Activated T-helper 9 cell treated with anti-CD3 and anti-CD28 coated beads, Interleukin-2, amount 50 U/mL, for 16 hours (primary cell): ENCODE measurements at places on chromosomes 3 and 15.

- DNase-seq: no peak
Observed at GRCh38 chr3:8603115-8603710, 41.4 kb downstream of the SSUH2 start.

DNA sequence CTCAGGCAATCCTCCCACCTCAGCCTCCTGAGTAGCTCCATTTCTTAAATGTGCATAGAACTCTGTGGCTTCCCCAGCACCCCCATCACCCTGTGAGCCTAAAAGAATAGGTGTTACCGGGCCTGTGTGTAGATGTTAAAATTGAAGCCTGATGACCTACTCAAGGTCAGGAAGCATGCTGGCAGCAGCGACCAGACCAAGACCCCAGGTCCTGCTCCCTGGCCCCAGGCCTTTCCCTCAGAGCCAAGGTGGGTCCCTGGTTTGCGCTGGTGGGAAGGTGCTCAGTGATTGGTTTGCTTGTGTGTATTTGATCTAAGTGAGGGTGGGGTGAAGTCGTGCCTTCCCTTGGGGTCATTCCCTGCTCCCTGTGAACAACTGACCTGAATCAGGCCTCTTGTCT lies 18.4 kb upstream of the CRABP1 start:
- DNase-seq: no peak

GRCh38 chr3:46393554-46394434 lies 13.1 kb downstream of the CCR5AS start:
- no peak for DNase-seq

DNA sequence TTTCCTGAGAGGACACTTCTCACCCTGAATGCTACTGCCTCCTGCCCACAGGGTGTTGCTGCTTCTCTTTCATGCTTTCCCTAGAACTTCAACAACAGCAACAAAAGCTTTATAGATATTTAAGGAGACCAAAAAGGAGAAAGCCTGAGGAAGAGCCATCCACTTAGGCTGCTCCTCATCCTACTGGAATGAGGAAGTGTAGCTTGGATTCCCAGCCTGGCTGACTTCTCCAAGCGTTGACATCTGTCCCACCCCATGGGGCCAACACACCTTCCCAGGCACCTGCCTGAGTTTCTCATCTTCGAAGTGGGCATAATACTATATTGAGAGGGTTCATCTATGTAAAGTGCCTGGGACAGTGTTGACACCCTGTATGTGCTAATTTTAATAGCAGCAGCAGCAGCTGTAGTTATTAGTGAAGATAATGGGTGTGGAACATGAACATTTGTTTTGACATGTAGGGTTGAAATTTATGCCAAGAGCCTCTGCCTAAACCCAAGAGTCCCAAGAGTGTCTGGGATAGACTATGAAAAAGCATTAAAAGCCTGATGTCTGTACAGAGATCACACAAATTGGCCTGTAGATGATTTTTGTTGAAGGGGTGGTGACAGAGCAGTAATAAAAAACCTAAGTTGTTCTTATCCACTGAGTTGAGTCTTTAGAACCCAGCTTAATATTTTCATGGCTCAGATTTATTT lies 96.5 kb upstream of the PIAS1 start:
- DNase-seq: no peak

DNA sequence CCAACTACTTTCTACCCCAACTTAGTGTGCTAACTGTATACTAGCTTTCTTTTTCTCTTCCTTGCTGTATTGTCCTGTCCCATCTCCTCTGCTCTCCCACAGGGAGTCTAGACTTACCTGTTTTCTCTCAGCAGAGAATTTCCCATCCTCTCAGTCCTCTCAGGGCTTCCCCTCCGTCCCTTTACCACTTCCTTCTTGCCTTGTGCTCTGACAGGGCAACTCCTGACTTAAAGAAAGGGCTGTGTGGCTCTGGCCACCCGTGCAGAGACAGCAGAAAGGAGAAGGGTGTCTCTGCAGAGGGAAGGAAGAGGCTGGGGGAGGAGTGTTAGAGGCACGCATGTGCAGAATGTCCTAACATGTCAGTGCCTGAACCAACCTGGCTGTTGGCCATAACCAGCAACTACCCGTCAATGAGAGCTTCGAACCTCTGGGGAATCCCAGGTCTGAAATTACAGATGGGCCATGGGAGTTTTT lies at the start of gene GCSAM:
GCSAM (minus strand) TSS at position 274 of the 474 bp plus-strand sequence; CDS start at position 146, 128 bp downstream.
- DNase-seq: peak; percentile 50

DNA sequence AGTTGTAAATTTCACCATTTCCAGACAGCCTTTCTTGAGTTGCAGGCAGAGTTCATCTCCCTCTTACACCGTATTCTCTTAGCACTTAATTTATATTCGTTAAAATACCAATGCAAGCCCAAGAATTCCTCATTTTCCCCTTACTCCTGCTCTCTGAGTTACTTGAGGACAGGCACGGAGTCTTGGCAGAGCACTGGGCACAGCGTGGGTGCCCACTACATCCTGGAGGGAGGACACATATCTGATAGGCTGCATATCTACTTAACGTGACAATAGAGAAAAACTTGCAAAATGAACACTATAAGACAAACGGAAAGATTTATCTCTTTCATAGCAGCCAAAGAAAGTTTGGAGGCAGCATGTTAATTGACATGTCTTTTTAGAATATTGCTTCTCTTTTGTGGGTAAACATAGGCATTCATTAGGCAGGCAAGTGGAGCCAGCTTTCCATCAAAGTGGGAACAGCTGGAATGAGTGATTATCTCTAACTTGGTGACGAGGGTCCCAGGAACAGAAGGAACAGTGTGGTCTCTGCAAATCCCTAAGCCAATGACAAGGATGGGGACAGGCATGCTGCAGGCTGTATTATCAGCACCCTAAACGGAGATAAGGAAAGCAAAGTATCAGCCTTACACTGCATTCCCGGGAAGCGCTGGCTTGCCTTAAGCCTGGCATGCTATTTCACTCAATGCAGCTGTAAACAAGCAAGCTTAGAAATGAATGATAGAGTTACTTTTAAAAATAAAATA lies 116.5 kb downstream of the RTP4 start:
- DNase-seq: no peak
